Stimulated activated CD8-positive, alpha-beta memory T cell treated with anti-CD3 and anti-CD28 coated beads, Interleukin-4, amount 100 ng/mL, for 48 hours (primary cell): ENCODE measurements at places on chromosomes 7 and 10.

GRCh38 chr7:91291902-91292301, 27.7 kb downstream of the FZD1 start:
- DNase-seq = no peak

- DNase-seq = no peak
Measured at GRCh38 chr10:110005719-110006118, 2.1 kb upstream of the ADD3 start.

DNA sequence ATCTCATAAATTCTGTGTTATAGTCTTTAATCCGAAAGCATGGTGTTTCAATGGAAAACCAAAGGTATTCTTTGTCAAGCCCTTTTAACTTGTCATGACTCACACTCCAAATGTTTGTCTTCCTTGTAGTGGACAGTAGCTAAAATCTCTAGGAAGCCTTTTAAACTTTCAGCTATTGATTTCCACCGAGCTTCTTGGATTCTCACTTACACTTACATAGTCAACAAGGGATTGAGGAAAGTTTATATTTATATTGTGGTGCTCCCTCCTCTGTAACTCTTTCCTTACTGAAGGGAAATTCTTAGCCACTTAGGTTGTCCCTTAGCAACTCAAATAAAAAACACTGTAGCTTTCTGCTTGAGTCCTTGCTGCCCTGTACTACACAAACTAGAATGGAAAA, 31.2 kb upstream of the GPR37 start:
- no peak for DNase-seq

DNA sequence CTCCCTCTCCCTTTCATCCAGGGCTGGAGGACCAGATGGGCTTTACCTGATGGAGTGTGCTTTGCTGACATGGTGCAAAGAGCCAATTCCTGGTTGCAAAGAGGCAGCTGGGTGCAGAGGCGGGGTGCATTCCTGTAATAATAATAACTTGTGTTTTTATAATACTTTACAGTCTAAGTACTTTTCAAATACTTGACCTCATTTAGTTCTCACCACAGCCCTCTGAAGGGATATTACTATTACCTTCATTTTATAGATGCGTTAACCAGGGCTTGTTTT, 70.4 kb downstream of the TCF7L2 start:
- no peak for DNase-seq

GRCh38 chr10:16735671-16736070, 81.6 kb downstream of the RSU1 start:
- no peak for DNase-seq

GRCh38 chr10:113897693-113898618, 43.5 kb downstream of the NHLRC2 start:
- DNase-seq = no peak

DNA sequence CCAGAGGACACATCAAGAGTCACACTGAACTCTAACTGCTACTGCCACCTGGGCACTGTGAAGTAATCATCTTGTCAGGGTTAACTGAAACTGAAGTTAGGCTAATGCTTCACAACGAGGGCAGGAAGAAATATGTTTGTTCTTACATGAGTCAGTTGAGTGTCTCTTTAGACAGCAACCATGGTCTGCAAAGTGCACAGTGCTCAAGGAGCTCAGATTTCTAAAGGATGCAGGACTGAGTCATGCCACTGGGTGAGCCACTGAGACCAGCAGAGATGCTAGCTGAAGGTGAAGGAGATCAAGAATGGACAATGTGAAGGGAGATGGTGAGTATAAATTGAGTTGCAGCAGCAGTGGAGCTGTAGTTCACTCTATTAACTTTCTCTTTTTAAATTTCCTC, 76.0 kb upstream of the CTTNBP2 start:
- no peak for DNase-seq

DNA sequence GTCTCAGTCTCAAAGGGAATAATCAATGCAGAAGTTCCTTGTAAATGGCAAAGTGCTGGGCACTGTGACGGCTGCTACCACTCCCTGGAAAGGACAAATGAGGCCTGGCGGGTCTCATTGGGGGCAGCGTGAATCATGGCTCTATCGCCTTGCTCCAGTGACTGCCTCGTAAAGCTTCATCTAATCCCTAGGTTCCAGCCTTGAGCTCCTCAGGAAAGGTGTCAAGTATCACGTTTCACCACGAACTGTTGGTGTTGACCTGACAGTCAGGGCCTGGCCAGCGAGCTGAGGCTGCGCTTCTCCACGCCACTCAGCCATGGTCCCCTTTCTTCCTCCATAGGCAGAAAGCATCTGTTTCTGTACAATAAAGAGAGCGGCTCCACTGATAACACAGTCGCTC, 126.7 kb upstream of the ZNF32 start:
- DNase-seq = no peak

GRCh38 chr7:49187543-49188268, 263.4 kb downstream of the CDC14C start:
- no peak for DNase-seq

DNA sequence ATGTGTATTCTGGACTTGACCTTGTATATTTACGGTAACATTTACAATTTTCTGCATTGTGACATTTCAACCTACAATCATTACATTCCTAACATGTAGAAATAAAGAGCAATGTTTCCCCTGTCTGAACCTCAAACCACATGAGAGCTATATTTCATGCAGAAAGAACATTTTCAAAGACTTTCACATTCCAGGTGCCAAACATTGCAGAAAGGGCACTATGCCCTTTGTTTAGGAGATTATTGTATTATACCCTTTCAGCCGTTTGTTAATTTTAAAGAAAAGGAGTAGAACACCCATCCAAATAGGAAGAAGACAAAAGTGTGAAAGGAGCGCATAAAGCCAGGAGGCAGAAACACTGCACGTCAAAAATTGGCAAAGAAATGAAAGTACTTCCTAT, 260.4 kb downstream of the RELN start:
- DNase-seq = no peak

- DNase-seq = no peak
Measured at GRCh38 chr7:73904219-73905137, 43.5 kb downstream of the TMEM270 start.

GRCh38 chr7:43137811-43138210, 25.4 kb downstream of the HECW1 start:
- no peak for DNase-seq

DNA sequence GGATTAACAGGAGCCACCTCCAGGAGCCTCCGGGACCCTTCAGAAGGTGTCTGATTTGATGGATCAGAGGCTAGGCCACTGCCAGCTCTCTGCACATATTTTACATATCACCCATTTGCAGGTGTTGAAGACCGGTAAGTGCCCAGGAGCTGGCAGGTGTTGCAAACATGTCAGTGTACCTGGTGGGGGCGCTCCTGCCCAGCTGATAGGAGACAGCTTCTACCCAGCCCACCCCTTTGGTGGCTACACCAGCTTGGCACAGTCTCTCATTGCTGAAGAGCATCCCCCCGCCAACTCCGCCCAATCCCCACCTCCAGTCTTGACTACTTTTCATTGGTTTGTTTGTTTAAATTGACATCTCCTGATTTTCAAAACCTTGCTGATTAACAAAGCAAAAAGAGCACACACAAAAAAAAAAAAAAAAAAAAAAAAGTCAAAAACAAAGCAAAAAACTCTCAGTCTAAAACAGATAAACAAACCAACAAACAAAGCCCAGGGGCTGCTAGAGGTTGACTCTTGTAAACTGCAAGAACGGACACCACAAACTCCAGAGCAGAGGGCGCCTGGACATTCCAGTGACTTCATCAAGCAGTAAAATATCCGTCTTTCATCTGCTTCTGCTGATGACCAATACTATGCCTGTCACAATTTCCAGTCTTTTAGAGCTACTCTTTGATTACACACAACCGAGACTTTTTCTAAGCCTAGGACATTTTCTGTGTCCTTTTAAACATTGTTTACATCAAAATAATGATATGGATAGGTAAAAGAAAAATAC, 275.3 kb downstream of the NRG3 start:
- no peak for DNase-seq

GRCh38 chr10:123792248-123792978, 99.2 kb downstream of the CPXM2 start:
- DNase-seq = no peak

GRCh38 chr10:111934931-111935330, 248.6 kb downstream of the GPAM start:
- DNase-seq = no peak

DNA sequence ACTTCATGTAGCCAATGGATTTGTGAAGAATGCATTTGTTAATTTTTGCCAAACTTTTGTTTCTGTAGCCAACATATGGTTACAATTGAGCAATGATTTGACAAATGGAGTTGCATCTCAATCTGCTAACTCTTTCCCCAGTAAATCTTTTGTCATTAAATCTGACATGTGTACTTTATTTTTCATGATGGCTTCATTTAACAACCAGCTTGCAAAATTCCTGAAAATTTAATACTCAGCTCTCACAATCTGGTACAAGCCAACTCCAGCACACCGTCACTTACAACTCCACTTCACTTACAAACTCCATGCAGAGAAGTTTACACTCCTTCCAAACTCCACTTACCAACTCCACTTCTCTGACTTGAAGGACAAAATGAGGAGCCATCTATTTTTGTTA, 26.5 kb upstream of the HIBADH start:
- DNase-seq = no peak

- DNase-seq = no peak
Measured at GRCh38 chr10:77311186-77311585, 326.4 kb downstream of the KCNMA1 start.

GRCh38 chr10:133167693-133168616, 7.9 kb downstream of the KNDC1 start:
- no peak for DNase-seq

DNA sequence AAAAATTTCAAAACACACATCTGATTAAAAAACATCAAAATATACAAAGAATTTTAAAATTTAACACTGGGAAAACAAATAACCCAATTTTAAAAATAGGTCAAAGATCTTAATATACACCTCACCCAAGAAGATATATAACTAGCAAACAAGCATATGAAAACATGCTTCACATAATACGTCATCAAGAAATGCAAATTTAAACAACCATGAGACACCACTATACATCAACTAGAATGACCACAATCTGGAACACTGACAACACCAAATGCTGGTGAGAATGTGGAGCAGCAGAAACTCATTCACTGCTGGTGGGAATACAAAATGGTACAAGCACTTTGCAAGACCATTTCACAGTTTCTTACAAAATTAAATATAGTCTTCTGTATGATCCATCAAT, 498.4 kb downstream of the IPMK start:
- DNase-seq = no peak

GRCh38 chr7:30859940-30860496, 51.6 kb upstream of the AQP1 start:
- no peak for DNase-seq

DNA sequence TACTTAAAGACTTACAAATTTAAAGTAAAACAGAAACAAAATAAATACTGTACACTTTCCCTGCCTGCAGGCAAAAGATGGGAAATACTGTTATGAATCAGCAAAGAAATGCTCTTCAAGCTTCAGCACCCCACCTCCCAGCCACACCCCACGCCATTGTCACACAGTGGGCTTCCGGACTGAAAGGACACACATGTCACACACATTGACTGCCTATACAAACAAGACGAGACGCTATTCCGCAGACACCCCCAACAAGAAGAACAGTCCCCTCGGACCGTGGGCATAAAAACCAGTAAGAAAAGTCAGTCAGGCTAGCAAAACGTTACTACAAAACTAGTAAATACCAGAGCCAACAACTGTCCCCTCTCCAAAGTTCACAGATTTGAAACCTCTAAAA, 22.2 kb upstream of the PARP12 start:
- no peak for DNase-seq

DNA sequence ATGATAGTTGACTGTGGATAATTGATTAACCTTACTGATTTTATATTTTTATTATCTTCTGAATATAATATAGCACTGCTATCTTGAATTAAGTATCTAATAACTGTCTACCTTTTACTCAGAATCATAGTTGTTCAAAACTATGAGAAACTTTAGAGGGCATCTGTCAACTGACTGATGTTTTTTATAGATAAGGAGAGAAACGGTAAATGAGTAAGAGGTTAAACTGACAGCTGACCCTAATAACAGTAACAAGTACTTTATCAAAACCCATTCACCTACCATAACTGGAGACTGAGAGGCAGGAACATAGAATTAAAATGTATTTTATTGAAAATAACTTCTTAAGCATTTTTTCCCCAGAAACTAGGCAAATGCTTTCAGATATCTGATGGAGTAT, 62.2 kb downstream of the CYP51A1 start:
- DNase-seq = no peak

- no peak for DNase-seq
Measured at GRCh38 chr10:60280475-60280874, 109.2 kb downstream of the ANK3 start.

DNA sequence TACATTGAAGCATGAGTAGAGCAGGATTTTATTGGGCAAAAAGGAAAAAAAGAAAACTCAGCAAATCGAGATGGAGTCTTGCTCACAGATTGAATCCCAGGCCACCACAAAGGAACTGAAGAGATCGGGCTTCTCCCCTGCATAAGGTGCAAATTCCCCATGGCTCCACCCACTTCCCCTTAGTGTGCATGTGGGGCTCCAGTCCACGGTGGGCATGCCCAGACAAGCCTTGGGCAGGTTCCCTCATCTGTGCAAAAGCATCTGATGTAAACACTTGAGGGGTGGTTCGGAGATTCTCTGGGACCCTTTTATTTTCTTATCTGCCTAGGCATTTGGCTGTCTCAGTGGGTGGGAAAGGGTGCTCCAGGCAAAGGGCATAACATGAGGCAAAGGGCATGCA, 150.7 kb downstream of the CFTR start:
- DNase-seq = no peak

- no peak for DNase-seq
Measured at GRCh38 chr7:38863601-38864291, 45.2 kb downstream of the VPS41 start.

DNA sequence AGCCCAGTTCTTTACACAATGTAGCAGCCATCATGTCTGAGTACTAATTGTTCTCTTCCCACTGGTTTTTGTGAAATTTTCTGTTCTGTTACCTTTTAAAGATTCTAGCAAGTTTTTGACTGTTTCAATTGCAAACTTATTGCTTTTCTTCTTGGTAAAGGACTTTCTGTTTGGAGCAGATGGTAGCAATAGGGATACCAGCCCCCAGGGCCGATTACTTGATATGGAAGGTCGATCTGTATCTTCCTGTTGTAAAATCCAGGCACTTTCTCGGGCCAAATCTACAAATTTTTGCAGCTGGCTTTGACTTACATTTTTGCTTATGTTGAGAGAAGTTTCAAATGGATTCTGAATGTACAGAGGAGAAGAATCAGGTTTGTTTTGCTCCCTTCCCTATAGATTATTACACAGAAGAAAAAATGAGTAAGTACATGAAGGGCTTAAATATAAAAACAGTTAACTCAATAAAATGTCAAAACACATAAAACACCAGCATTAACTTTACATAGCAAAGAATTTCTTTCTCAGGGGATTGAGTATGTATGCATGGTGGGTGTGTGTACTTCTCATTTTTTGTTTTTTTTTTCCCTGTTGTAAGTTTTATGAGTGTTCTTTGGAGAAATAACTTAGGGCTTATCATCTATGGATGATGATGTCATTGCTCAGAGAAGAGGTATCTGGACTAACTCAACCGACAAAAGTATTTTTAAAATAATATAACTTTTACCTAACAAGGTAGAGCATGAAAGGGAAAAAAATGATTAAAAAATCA, 35.3 kb downstream of the MTPAP start:
- no peak for DNase-seq
